ENCODE measurements at places on chromosomes 7 and 10.

DNA sequence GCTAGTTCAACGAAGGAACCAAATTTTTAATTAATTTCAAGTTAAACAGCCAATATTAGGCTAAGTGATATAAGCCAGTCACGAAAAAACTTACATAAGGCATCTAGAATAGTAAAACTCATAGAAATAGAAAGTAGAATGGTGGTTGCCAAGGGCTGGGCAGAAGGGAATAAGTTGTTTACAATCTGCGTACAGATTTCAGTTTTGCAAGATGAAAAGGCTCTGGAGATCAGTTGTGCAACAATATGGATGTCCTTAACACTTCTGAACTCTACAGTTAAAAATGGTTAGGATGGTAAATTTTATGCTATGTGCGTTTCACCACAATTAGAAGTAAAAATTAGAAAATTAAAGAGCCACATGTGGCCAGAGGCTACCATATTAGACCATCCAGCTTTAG is 13.3 kb downstream of the SCRN1 start:
- no peak for DNase-seq

DNA sequence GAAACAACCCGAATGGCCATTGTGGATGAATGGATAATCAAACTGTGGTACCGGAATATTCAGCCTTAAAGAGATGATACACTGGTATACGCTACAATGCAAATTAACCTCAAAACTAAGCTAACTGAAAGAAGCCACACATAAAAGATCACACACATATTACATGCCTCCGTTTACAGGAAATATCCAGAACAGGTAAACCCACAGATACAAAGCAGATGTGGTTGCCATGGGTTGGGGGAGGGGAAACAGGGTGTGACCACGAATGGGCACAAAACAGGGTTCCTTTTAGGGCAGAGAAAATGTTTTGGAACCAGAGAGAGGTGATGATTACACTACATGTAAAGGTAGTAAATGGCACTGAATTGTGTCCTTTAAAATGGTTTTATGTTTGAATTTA is 16.6 kb downstream of the ESYT2 start:
- DNase-seq = peak; percentile 92

GRCh38 chr10:51423121-51423452 is 276.3 kb downstream of the CSTF2T start:
- DNase-seq = no peak

GRCh38 chr7:7681191-7681935 is 37.0 kb downstream of the RPA3 start:
- DNase-seq = peak; percentile 56

GRCh38 chr10:106826716-106827115 is 337.8 kb downstream of the SORCS1 start:
- no peak for DNase-seq

DNA sequence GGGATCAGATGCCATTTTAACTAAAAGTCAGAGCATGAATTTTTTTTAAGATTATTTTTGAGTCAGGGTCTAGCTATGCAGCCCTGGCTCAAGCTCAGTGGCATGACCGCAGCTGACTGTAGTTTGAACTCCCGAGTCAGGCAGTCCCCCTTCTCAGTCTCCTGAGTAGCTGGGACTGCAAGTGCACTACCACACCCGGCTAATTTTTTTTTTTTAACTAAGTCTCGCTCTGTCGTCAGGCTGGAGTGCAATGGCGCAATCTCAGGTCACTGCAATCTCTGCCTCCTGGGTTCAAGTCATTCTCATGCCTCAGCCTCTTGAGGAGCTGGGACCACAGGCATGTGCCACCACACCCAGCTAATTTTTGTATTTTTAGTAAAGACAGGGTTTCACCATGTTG is 7.8 kb downstream of the TAS2R41 start:
- DNase-seq = no peak

GRCh38 chr7:124692425-124692824 is 73.2 kb downstream of the GPR37 start:
- DNase-seq = no peak

DNA sequence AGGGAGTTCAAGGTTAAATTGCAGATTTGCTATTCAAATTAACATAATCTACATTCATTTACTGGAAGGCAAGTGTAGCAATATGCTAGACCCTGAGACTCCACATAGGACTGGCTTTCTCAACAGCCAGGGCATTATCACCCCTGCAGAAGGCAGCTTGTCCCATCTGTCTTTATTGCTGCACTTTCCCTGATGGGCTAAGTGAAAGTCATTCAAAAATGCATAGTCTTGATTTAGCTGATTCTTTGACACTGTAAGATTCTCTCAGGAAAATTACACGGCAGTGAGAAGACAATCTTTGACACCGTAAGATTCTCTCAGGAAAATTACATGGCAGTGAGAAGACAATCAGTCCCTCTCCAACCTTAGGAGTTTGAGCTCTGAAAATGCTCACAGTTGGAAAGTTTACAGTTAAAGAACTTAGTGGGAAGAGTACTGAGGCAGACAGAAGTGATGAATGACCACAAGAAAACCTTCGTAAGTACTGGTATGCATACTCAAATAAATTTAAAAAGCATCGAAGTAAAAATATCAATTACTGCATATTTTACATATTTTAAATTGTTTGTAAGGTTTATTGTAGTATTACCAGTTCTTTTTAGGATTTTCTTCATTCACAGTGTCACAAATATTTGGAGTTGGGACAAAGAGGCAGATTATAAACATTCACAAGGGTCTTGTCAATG is 88.9 kb downstream of the RAPGEF5 start:
- no peak for DNase-seq

DNA sequence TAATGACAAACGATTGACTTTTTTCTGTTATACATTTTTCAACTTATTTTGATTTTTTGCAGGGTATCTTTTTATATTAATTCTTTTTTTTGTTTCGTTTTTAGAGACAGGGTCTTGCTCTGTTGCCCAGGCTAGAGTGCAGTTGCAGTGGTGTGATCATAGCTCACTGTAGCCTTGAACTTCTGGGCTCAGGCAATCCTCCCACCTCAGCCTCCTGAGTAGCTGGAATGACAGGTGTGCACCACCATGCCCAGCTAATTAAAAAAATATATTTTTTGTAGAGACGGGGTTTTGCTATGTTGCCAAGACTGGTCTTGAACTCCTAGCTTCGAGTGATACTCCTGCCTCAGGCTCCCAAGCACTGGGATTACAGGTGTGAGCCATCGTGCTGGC is 601.3 kb downstream of the PARD3 start:
- no peak for DNase-seq

DNA sequence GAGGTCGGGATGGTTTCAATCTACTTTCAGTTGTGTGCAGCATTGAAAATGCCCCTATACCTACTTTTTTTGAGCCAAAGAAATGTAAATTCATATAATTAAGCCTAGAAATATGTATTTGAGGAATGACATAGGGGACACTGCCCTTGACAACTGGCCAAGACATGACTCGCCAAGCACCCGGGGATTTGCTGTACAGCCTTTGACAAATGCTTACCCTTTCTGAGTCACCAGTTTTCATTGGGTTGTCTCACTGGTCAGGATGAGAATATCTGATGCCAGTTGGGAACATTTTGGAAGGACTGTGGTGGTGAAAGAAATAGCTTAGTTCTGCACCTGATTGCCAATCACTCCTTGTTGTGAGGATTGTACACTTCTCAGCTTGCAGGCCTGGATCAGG is 166.8 kb upstream of the HABP2 start:
- no peak for DNase-seq

DNA sequence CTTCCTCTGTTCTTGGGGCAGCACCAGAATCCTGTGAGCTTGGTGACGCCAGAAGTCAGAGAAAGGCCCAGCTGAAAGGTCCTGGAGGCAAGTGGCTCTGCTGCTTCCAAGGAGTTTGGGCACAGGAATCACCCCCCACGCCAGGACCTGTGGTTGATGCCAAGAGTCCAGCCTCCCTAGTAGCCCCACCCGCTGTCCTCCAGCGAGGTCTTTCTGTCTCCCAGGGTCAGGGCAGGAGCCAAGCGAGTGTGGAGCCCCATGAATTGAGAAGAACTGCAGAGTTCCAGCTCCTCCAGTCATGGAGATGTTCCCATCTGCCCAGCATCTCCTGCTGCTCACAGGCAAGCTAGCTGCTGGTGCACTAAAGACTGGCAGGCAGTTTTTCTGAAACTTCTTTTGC is 631.7 kb upstream of the MGMT start:
- no peak for DNase-seq

DNA sequence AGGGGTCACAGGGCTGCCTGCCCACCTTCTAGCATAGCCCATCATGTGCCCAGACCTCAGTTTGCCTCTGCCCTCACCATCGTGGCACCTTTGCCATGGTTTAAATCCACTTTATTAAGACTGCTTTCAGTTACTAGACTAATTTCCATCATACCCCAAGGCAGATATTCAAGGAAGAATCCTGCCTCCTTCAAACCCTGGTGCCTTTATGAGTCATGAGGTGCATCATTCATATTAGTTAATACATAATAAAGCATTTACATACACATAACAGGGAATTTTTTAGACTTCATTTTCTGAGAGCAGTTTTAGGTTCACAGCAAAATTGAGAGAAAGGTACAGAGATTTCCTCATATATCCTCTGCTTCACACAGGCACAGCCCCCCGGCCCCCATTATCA is 62.8 kb downstream of the CXCL12 start:
- DNase-seq = no peak

- no peak for DNase-seq
These were observed 210.7 kb downstream of the MAD1L1 start for GRCh38 chr7:2022021-2022409.

DNA sequence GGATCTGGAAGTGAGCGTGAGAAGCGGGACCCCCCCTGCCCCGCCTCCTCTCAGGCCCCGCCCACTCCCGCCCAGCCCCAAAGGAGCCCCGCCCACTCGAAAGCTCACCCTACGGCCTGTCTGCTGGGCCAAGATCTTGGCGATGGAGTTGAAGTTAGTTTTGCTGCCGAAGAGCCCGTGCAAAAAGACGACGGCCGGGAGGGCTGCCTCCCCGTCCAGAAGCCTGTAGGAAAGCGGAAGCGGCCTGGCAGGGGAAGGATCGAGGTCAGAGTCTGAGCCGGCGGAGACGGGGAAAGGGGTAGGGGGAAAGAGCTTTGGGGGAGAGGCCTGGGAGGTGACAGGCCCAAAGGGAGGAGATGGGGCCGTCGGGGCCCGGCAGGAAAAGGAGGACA is 386 bp downstream of the ABHD11 start:
- peak; percentile 57 for DNase-seq

DNA sequence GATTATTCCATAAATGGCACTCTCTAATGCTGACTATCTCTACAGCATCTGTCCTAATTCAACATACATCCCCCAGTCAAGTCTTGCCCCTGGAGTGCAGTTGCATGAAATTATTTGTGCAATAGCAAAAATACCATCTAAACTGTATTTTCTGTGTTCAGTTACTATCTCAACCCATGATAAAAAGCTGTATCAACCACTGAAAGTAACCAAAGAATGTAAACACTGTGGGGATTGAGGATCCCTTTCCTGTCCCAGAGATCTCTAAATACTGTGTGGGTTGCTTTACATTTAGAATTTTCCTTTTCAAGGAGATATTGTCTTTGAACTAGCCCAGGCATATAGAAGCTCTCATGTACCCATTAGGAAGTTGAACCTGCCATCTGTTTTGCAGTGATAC is 23.9 kb upstream of the DGKI start:
- DNase-seq = no peak

GRCh38 chr10:8539056-8539455 is 484.6 kb downstream of the GATA3 start:
- no peak for DNase-seq

GRCh38 chr7:150569245-150569955 is 2.2 kb downstream of the GIMAP4 start:
- no peak for DNase-seq

- no peak for DNase-seq
These were observed 89.4 kb upstream of the SEMA3E start for GRCh38 chr7:83738291-83738835.

- DNase-seq = no peak
These were observed 83.7 kb downstream of the JMJD1C start for GRCh38 chr10:63382066-63382465.

DNA sequence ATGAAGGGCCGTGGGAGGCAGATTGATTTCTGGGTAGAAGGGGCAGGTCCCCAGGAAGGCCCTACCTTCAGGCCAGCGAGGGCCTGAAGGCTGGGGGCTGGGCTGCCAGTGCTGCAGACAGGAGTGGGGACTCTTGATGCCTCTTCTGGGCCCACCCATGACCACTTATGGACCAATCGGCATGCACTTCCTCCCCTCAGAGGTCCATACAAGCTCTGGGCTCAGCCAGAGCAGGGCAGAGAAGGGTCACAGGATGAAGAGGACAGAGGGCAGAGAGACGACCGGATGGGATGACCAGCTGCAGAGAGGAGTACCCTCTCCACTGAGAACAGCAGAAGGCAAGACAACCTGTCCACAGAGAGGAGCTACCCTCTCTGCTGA is 120.1 kb downstream of the DYNC2I1 start:
- DNase-seq = no peak

DNA sequence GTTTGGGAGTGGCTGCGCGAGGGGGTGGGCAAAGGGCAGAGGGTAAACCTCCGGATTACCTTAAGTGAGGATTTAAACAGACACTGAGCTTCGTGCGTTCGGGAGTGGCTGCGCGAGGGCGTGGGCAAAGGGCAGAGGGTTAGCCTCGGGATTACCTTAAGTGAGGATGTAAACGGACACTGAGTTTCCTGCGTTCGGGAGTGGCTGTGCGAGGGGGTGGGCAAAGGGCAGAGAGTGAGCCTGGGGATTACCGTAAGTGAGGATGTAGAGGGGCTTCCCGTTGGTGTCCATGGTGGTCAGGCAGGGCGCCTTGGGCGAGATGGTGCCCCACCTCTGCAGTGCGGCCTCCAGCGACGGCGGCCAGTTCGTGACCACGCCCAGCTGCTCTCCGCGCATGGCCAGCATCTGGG is 275.8 kb downstream of the DIP2C start:
- no peak for DNase-seq

- no peak for DNase-seq
These were observed 35.5 kb downstream of the LRMDA start for GRCh38 chr10:75466886-75467285.

DNA sequence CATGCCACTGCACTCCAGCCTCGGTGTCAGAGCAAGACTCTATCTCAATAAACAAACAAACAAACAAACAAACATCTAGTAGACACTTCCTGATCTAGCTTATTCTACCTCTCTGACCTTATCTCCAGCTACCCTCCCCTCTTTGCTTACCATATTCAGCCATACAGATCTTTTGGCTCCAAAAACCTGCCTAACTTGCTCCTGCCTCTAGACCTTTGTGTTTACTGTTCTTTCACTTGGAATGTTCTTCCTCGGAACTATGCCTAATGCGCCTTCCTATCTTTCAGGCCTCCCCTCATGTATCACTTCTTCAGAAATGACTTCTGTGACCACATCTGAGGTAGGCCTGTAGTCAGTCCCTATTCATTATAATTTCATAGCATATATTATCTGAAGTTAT is 20.3 kb upstream of the WNT8B start:
- no peak for DNase-seq
